ENCODE measurements at places on chromosomes 1 and 21.

DNA sequence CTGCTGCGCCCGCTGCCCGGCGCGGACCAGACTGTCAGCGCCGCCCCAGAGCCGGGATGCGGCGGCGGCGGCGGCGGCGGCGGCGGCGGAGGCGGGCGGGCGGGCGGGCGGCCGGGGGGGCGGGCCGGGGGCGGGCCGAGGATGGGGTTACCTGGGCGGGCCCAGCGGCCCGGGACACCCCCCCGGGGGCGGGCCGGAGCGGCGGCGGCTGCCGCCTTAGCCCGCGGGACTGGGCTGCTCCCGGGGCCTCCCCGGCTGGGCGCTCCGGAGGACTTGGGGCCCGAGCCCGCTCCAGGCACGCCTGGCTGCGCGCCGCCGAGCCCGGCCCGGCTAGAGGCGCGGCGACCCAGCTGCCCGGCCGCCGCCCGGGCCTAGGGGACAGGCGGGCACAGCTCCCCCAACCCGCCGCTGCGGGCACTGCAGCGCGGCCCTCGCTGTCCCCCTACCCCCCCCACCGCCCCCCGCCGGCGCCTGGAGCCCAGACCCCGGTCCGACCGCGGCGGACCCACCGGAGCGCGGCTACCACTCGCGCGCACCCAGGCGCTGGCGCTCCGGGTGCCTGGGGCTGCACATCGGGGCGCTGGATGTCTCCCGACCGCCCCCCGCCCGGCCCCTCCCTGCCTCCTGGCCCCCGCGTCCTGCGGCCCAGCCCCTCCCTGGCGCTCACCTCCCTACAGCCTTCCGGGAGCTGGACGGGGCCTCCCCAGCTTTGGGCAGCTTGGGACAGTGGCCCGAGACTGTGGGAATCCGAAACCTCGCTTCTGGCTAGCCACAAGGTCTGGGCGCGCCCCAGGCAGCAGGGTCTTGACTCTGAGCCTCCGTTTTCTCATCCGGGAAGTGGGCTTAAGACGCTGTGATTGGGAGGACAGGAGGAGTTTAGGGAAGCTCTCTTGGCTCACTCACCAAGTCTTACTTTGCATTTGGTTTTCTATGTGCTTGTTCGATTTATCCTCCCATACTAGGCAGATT is at the start of gene WNT4:
Gene WNT4 (minus strand): TSS at position 33 of the 969 bp plus-strand sequence. CDS start 175 bp downstream, outside the sequence.
- no peak for DNase-seq

GRCh38 chr1:203069030-203069747 is 16.6 kb downstream of the MYOG start:
- peak; percentile 37 for DNase-seq

DNA sequence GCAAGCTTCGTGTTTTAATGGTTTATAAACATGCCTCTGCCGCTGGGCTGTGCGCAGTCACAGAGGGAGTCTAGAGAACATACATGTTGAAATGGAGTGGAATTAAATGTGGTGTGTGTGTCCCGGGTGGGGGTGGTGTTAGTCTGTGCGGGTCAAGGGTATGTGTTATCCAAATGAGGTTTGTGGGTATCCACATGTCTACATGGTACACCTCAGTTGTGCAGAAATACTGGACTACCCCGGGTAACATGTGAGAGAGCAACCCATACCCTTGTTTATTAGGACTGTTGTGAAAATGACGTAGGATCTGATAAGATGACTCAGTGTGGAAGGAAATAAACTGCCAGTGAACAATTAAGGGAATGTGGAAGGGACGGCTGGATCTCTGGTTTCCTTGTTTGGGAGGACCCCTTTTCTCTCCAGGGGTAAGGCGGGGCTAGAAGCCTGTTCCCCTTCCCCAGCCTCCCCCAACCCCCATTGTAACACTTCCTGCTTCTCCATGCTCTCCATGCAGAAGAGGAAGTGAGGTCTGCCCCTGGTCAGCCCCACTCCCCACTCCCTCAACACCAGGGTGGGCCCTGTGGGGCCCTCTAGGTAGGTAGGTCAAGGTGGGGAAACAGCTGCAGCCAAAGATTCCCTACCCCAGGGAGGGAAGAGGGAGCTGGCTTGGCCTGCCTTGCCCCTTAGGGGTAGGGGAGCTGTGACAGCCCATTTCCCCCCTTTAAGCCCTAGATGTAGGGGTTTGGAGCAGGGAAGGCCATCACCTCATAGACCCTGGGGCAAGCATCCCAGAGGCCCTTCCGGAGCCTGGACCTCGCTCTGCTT is 690 bp downstream of the EPS8L3 start:
- no peak for DNase-seq

- no peak for DNase-seq
Observed at GRCh38 chr1:209876078-209876800, 48.5 kb downstream of the UTP25 start.

DNA sequence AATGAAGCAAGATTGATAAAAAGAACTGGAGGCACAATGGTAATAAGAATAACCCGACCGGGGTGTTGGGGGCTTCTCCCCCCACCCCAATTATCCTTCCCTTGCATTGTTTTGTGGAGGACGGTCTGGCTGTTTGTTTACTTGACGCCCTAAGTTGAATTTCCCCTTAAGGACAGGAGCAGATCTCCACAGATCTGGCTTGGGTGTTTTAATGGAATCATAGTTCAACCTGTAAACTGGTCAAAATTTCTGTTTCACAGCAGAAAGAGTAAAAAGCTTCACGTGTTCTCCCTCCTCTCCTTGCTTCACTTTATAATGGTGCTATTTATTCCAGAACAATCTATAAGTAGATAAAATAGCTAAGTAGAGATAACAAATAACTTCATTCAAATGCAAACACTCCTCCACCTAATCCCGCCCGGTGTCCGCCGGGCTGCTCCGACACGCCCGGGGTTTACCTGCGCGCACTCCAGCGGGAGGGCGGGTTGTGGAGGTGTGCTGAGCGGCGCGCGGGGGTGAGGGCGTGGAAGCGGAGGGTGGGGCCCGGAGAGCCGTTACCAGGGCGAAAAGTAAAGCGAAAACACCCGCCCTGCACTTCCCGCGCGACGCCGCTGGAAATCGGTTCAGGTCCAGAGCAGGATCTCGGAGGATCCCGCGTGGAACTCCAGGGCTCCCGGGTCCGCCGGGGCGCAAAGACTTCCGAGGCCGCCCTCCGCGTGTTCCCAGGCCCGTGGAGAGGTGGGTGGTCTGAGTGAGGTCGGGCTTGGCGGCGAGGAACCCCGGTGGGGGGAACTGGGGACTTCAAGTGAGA is 2.0 kb upstream of the ATF3 start:
- peak; percentile 27 for DNase-seq

DNA sequence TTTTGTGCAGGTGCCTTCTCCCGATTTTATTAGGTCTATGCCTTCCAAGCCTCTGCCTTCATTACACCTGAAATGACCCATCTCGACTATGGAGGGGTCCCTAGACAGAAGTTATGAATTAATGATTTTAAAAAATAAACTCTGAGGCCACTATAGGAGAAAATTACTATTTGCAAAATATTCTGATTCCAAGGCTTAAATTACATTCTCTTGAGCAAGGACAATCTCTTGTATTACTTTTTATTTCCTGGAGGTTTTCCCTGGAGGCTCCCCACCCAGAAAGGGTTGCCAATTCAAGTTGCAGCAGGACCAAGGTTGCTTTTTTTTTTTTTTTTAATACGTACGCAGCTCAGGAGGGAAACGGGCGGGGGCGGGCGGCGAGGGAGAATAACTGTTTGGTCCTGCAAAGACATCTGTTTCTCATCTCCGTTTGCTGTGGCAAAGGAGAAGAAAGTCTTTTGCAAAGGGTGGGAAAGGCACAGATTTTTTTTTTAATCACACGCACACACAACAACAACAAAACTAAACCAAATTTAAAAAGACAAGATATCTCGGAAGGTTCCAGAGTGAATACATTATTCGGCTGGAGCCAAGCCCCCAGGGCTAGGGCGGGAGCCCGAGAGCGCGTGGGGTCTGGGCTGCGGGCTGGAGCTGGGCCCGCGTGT is 618 bp upstream of the SERTAD4 start:
- no peak for DNase-seq

- no peak for DNase-seq
Observed at GRCh38 chr1:171366085-171366484, 52.1 kb downstream of the FMO4 start.

GRCh38 chr21:17848228-17848627 is 29.1 kb upstream of the C21orf91 start:
- peak; percentile 43 for DNase-seq

GRCh38 chr1:156806512-156807440 is 9.9 kb downstream of the SH2D2A start:
- DNase-seq = no peak

DNA sequence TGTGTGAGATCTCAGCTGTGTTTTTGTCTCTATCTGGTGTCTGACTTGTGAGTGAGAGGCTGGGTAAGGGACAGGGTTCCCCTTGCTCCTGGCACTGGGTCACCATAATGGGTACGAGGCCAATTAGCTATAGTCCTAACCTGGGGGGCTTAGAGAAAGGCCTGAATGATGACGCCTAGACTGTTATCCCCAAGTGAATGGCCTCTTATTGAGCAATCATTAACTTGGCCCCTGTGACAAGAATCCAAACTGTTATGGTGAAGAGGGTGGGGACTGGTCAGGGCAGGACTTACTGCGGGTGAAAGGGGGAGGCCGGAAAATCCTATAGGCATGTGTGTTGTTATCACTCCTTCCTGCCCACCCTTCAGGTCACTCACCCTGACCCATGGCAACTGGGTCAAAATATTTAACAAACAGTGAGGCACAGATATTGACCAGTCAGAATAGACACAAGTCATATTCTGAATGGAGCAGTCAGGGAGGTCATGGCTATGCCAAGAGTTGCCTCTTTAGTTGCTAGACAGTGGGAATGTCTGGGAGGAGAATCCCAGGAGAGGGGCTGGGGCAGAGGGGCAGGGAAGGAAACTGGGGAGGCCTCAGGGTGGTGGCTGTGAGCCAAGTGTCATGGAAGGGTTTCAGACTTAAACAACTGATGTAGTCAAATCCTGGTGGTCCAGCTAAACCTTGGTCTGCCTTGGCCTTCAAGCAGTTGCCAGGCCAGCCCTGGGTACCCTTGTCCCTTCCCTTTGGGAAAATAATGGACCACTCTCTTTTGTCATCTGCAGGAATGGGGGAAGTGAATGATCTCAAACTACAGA is 3.2 kb downstream of the NR0B2 start:
- DNase-seq = no peak

GRCh38 chr1:15456313-15456954 is at the start of gene CELA2A:
CELA2A (plus strand) TSS chr1:15456732; CDS start chr1:15456754, 22 bp downstream.
- no peak for DNase-seq

DNA sequence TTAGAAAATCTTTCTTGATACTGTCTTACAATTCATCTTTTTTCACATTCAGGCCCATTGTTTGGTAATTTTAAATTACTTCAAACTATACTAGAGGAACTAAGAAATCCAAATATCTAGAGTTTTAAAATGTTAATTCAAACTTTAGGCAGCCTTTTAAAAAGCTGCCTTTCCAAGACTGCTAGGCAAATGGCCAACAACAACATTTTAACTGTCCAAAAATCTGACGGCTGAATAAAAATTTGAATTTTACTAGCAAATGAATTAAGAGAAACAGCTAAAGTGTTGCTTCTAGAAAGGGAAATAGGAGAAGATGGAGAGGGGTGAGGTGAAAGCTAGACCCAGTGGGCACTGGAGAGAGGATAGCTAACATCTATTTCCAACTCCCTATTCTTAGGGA is 17.2 kb downstream of the DPYD start:
- DNase-seq = no peak

DNA sequence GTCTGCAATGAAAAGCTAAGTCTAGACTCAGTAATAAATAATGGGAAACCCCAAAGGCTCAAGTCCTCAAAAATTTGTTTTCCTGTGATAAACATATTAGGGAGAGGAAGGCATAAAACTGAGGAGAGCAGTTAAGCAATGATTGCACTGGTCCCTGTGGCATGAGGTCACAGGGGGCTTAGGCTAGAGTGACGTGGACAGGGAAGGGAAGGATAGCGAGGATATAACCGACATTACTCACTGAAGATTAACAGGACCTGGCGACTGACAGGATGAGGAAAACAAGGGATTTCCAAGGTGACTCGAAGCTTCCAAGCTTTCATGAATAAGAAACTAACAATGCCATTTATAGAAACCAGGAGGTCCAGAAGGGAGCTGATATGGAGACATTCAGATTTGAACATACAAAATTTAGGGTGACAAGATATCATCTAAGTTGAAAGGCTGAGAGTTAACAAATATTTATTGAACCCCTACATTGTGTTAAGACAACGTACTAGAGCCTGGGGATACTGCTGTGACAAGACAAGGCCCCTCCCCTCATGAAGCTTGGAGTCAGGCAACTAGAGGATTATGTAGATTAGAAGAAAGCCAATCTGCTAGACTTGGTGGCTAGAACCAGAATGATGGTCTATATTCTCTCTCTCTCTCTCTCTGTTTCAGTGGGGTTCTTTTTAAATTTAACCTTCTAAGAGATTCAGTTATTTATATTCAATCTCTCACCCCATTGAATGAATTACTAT is 33.2 kb upstream of the PKN2 start:
- DNase-seq = no peak

GRCh38 chr21:45618846-45619485 is 24.6 kb upstream of the PCBP3 start:
- no peak for DNase-seq

- DNase-seq = no peak
Observed at GRCh38 chr1:228217551-228218344, 9.9 kb downstream of the OBSCN start.

GRCh38 chr1:153945795-153946621 is 510 bp downstream of the DENND4B start:
- DNase-seq = peak; percentile 75

DNA sequence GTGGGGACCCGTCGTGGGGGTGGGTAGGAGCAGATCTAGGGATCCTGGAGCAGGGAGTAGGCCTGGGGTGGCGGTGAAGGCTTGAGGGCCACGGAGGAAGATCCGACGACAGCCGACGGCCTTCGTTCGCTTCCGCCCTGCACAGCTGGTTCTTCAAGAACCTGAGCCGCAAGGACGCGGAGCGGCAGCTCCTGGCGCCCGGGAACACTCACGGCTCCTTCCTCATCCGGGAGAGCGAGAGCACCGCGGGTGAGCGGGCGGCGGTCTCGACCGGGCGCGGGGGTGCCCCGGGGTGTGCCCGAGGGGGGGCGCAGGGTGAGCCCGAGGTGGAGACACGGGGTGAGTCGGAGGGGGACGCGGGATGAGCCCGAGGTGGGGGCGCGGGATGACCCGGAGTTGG is 16.5 kb upstream of the HDAC1 start:
- no peak for DNase-seq

GRCh38 chr1:83626603-83627002 is 372.3 kb downstream of the TTLL7 start:
- DNase-seq = no peak

DNA sequence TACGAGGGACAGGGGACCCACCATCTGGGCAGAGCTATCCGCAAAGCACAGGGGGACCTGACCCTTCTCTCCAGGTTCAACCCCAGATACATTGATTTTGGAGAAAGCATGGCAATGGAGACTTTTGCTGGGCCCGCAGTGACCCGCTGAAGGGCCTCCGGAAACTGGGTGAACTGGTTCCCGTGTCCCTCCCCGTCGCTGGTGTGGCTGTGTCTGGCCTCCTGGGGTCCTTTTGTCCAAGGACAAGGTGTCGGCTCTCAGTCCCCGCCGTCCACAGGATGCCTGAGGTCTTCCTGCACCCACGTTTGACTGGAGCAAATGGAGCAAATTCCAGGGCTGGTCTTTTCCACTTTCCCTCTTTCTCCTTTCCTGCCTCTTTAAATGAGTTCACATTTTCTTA is 176.3 kb downstream of the PRDM16 start:
- DNase-seq = no peak

Measured in head of caudate nucleus (tissue), 42 donors.